ENCODE measurements at places on chromosomes 5 and 9. TPM values are rescaled to one million over a fixed set of nuclear protein-coding genes. Genes with fewer than 3 reads are reported as not detected.

GDA gene
- polyA plus RNA-seq = 0.75 TPM

ADAMTSL1 gene
- polyA plus RNA-seq = 18.2 TPM

AQP7 gene
- 42.7 TPM for polyA plus RNA-seq

RASGEF1C gene
- polyA plus RNA-seq = 0.76 TPM

RNF44 gene
- polyA plus RNA-seq = 42.6 TPM

DNA sequence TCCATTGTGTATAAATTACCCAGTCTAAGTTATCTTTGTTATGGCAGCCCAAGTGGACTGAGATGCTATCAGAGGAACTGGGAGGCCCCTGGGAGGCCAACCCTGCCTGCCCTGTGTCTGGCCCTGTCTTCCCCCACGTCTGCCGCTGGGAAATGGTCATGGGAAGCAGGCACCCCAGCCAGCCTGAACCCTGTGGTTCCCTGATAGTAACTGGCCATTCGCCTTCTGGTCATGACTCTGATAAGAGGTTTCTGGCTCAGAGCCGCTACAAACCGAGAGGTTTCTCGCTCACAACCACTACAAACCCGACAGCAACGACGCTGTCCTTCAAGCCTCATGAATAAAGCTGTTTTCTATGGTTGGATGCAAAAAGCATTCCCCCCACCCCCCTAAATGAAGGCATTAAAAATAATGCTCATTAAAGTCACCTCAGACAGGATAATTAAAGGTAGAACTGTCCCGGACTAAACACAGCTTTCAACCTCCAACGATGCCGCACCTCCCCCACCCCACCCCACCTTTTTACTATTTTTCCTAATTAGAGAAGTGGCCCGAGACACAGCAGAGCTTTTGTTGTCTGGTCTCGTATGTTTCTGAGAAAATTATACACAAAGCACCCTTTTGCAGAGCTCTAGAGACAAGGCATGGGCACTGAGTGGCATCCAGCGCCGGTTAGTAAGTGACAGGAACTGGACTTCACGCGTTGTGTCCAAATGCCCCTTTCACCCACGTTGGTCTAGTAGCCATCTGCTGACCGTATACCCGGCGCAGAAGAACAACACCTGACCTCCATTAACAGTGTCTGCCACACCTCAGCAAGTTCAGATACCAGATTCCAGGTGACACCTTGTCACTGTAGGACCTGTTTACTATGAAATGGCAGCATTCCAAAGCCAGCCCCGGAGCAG, 140.8 kb downstream of the COL23A1 start:
- DNase-seq = no peak

DNA sequence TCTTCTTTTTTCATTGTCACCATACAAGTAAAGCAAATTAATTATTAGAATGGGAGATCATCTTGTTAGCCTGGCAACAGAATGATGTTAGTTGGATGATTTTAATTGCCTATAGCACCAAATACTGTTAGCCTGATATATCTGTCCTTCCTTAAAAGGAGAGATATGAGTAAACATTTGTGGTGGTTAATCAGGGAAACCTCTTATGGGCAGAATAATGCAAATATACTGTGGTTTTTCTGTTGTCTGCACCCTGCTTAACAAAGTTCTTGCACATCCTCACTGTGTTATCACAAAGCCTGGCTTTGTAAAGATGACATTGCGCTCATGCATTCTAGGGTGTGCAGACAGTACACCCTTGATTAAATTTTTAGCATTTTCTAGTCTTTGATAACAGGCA, 254.9 kb upstream of the SMC2 start:
- DNase-seq = no peak

DNA sequence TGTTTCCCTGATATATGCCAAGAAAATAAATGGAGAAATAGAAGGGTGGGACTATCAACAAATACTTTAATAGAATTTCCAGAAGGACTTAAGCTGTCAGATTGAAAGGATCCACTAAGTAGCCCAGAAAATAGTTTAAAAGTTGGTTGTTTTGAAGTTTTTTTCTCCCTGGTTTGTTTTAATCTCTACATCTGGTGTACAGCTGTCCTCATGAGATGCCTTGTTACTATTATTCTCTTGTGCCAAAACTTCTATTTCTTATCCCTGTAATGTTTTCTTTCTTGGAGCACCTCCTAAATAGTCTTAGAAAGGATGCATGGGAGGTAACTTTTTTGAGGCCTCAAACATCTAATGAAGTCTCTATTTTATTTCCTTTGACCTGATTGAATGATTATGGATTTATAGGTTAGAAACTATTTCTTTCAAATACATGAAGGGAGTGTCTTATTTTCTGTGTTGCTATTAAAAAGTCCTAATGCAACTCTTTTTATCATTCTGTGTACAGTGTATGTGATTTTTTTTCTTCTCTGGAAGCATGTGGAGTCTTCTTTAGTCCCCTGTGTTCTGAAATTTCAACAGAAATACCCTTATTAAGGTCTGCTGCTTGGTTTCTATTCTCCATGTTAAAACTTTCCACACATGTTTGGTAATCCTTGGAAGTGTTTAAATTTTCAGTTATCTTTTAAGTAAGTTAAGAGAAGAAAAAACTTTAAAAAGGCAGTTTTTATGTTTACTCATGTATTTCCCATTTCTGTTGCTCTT, 140.0 kb upstream of the CDKN2B start:
- no peak for DNase-seq

DNA sequence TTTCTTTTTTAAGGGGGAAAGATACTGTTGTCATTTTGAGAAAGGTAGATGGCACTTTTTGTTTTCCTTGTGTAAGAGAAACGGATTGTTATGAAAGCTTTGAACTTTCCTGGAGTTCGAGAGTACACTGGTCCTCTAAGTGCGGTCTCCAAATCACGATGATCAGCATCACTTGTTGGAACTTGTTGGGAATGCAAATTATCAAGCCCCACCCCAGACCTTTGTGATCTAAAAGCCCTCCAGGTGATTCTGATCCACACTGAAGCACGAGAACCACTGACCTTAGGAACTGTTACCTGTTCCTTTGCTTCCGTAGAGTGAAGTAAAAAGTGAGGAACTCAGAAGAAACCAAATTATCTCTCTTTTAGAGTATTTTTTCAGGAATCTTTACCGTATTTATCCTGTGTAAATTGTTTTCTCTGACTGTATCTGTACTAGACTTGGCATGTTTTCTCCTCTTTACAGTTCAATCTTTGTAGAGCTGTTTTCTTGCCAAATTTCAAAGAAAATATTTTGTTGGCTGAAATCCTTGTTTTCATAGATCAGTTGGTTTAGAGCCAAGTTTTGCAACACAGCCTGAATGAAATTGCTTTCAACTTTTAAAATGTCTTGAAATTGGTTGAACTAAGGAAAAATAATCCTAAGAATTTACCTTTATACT, 4.0 kb downstream of the MAT2B start:
- no peak for DNase-seq

DNA sequence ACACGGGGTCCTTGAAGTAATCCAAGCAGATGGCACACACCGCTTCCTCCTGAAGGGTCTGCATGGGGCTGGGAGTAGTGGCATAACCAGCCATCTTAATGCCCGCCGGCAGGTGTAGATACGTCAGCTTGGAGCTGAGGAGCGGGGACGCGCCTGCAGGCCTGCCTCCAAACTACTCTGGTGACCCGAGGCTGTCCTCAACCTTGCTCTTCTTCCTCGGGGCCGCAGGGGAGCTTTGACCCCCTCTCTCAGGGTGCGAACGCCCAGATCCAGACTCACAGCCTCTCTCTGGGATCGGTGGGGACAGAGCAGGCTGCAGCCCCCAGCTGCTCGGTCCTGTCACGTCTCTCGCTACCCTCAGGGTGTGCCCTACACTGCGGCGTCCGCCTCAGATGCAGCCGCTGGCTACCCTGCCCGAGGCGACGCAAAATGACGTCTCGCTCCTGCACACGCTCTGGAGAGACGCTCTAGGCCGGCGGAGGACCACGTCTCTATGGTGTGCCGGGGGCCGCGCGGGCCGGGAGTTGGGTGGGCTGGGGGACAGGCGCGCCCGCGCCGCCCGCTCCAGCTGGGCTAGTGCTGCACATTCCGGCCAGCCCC, at the start of gene TRIM52:
TSS of gene TRIM52 (minus strand) at position 424 of the 600 bp plus-strand sequence. CDS start at position 94, 330 bp downstream.
- peak; percentile 89 for DNase-seq

DNA sequence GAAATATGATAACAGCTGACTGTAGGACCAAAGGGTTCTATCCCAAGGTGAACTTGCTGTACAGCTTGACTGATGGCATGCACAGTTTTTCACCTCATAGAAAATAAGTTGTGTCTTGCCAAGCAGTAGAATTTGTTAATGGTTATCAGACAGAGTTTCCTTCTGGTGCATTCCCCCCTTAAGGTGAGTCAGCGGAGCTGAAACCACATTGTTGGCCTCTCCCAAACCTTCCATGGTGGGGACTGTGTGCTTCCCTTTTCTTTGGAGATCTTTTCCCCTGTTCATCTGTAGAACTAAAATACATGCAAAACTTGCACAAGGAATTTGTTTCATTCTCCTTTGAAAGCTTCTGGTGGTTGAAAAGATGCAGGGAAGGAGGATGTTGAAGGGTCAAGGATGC, 179.8 kb downstream of the FGF1 start:
- no peak for DNase-seq

- DNase-seq = no peak
These were observed 231.9 kb downstream of the MAST4 start for GRCh38 chr5:66828046-66828547.

Data from renal cortex interstitium (tissue), 15 donors.